Activated T-cell treated with anti-CD3 and anti-CD28 coated beads, Interleukin-2, amount 50 U/mL, for 1 hour (primary cell): ENCODE measurements at places on chromosomes 4 and X.

DNA sequence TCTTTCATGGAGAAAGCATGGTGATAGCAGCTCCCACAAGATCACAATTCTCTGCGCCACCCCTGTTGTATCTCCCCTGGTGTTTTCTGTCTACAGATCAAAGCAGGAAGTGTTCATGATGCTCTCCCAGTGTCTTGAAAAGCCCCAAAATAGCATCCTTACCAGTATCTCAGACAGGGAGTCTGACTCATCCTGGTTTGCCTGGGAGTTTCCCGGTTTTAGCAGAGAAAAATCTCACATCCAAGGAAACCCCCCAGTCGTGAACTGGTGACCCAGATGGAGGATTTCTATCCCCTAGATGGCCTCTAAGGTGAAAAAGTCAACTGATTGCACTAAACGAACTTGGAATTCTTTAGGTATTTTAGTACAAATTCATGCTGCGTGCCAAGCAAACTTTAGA lies 64.3 kb upstream of the NR0B1 start:
- DNase-seq, result no peak

DNA sequence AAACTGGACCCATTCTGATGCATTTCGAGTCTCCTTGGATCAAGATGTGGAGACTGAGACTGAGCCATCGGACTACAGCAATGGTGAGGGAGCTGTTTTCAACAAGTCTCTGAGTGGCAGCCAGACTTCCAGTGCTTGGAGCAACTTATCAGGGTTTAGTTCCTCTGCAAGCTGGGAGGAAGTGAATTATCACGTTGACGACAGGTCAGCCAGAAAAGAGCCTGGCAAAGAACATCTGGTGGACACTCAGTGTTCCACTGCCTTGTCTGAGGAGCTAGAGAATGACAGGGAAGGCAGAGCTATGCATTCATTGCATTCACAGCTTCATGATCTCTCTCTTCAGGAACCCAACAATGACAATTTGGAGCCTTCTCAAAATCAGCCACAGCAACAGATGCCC lies 84.8 kb downstream of the NEUROG2 start:
- no peak for DNase-seq

- DNase-seq, result no peak
Measured at GRCh38 chr4:142419712-142420111, 426.4 kb downstream of the INPP4B start.

GRCh38 chr4:140103676-140104075 lies 50.3 kb downstream of the MAML3 start:
- DNase-seq, result no peak
